ENCODE measurements at places on chromosomes 1 and 21. TPM values are rescaled to one million over a fixed set of nuclear protein-coding genes. Genes with fewer than 3 reads are reported as not detected.

DNA sequence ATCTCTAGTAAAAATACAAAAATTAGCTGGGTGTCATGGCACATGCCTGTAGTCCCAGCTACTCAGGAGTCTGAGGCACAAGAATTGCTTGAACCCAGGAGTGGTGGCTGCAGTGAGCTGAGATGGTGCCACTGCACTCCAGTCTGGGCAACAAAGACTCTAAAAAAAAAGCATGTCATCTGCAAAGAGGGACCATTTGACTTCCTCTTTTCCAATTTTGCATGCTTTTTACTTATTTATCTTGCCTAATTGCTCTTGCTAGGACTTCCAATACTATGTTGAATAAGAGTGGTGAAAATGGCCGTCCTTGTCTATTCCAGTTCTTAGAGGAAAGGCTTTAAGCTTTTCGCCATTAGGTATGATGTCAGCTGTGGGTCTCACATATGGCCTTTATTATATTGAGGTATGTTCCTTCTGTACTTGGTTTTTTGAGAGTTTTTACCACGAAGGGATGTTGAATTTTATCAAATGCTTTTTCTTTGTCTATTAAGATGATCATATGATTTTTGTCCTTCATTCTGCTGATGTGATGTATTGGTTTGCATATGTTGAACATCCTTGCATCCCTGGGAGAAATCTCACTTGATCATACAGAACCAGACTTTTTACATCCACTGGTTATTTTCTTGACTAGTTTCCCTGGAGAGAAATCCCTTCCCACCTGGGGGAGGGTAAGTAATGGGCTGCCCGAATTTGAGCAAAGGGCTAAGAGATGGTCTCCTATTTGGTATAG lies 17.0 kb upstream of the RAP1GAP start:
- DNase-seq = peak; percentile 3

DNA sequence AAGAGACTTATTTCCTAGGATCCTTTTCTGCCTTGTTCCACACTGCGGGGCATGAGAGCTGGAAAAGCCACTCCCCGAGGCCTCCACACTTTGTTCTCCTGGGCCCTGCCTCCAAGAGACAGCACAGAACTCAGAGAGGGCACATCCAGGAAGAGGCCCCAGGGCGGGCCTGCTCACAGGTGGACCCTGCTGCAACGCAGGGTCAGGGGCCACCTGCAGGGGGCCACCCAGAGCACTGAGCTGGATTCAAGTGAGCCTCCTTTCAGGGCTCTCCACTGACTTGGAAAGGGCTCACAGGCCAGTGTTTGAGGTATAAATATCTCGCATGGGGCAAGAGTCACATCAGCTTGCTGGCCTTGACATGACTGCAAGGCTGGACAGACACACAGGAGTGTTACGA lies 4.8 kb downstream of the RGS16 start:
- peak; percentile 88 for DNase-seq

GRCh38 chr1:246306415-246307037 lies 200.6 kb downstream of the SMYD3 start:
- no peak for DNase-seq

Gene FMO5
- 13.9 TPM for total RNA-seq

Gene DCST1
- total RNA-seq = not detected

GRCh38 chr1:159030877-159031447 lies 21.3 kb downstream of the IFI16 start:
- peak; percentile 67 for DNase-seq

DNA sequence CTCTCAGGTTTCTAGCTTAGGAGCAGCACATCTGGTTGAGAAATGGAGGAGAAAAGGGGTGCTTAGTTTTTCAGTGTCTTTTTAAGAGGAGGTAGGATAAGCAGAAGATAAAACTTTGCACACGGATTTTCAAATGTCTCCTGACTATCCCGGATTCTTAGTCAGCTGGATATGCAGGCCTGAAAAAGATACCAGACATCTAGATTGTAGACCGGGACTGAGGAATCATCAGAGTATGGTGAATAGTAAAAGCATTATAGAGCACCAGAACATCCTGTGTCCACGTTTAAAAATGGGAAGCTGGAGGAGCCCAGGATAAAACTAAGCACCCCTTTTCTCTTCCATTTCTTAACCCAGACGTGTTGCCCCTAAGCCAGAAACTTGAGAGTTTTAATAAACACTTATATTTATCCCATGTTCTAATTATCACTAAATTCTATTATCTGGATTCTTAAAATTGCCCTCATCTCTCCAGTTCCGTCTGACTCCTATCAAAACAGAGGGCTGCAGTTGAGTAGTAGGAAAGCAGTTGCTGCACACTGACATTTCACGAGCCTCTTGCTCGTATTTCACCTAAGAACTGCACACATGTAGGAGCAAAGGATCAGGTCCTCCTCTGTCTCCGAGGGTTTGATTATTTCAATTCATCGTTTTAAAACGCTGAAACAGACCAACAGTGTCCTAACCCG lies 609 bp downstream of the PIGK start:
- no peak for DNase-seq

GRCh38 chr1:169699707-169700106 lies 11.7 kb downstream of the SELL start:
- no peak for DNase-seq

- no peak for DNase-seq
These were observed 34.4 kb downstream of the C21orf91 start for GRCh38 chr21:17784604-17785402.

Gene OR10Z1
- total RNA-seq = not detected

DNA sequence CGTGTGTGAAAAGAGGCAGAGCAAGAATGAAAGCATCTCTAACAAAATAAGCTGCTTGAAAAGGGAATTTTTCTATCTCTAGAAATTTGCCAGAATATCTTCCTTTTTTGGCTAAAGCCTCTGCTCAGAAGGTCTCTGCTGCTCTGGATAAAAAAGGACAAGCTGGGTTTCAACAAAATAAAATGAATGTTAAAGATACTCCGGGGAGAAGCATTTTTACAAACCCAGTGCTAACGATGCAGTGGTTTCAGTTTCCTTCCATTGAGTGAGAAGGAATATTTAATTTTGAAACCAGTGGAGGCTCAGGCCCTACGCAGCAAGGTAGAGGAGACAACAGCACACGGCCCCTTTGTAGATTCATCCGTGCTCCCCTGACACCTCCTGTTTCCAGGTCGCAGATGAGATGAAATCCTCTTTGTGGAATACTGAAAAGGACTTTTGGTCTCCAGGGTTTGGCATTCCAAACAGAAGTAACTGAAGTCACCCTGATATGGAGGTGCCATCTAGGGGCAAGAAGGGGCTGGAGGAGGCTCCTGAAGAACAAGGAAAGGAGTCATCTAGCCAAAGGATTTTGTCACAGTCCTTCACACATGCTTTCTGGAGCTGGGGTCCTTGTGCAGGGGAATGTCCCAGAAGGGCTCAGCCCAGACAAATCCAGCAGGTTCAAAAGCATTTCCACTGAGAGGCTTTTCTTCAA lies 65.7 kb upstream of the SYT6 start:
- DNase-seq = peak; percentile 62

DNA sequence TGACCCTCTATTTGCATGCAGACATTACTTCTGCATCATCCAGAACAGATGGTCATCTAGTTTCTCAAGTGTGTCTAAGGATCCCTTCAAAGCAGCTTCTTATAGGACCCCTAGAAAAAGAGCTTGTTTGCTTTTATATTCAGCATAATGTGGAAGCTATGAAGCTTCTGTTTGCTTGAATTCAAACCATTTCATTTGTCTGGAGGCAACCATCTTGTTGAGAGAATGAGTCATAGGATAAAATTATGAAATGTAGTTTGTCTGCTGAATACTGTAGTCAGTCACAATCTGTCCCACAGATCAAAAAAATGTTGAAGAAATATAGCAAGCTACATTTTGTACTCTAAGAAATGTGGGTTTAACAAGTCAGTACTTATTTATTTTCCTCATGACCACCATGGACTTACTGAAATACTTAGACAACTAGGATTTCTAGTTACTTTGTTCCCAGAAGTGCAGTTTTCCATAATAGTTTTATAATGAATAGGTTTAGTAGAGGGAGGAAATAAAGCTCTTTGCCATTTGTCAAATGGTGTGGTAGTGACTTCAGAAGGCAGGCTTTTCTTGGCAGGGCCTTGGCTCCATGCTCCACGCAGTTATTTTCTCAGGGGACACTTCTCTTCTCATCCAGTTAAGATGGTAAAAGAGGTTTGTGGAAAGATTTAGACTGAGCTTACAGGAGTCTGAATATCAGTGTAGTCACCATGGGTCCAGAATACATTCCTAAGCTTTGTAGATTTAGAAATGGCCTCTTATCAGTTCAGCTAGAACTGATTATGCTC lies 74.8 kb upstream of the DEPDC1 start:
- no peak for DNase-seq

Gene RNF2
- 62.7 TPM for total RNA-seq

- DNase-seq = no peak
These were observed 58.1 kb upstream of the ZNF648 start for GRCh38 chr1:182119631-182120030.

Gene FCAMR
- not detected for total RNA-seq

DNA sequence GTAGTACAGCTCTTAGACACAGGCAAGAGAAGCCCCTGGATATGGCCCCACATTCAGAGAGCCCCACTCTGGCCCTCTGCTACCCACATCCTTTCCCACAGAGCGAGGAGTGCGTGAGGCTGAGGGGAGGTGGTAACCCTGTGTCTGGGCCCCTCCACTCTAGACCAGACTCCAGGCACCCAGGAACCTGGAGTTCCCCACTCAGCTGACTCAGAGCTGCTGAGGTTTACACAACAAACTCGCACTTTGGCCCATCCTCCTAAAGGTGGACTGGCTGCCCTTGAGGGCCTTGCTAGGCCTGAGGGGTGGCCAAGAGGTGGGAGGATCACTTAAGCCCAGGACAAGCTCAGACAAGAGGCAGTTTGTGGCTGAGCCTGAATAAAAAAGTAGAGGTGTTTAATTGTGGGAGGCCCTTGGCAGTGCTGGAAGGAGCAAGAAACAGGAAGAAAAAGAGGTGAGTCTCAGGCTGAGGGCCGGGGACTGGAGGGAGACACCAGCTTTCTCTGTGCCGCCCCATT lies 10.7 kb downstream of the MR1 start:
- DNase-seq = no peak

Gene SYTL1
- 7.5 TPM for total RNA-seq

GRCh38 chr1:39416609-39417008 lies 74.8 kb upstream of the BMP8A start:
- DNase-seq = no peak

Gene ACTL8
- total RNA-seq = not detected

Gene PPIAL4G
- total RNA-seq = 0.09 TPM

GRCh38 chr1:98903261-98903660 lies 101.4 kb downstream of the PLPPR5 start:
- DNase-seq = no peak

Gene CHD5
- total RNA-seq = 0.40 TPM

- peak; percentile 87 for DNase-seq
These were observed 115.3 kb upstream of the FMN2 start for GRCh38 chr1:239976130-239976968.

Data from endodermal cell (in vitro differentiated cells).